GDM1 (cell line): ENCODE measurements at places on chromosomes 6 and 20.

- no peak for DNase-seq
Observed at GRCh38 chr6:117267766-117268534, 2.6 kb downstream of the VGLL2 start.

- no peak for DNase-seq
Observed at GRCh38 chr6:64266351-64266821, 630.8 kb downstream of the PHF3 start.

- no peak for DNase-seq
Observed at GRCh38 chr20:30175681-30176080, 1081.8 kb upstream of the DEFB115 start.

DNA sequence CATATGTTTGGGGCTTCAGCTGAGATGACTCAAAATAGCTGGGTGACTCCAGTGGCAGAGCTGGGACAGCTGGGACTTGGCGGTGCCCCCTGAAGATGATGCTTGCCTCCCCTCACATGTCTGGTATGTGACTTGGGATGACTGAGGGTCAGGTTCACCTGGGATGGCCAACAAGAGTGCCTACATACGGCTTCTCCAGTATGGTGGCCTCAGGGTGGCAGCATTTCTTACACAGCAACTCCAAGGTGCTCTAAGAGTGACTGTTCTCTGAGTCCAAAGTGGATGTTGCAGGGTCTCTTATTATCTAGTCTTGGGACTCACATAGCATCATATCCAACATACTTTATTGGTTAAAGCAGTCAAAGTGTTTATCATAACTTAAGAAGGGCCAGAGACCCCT, 87.8 kb upstream of the CENPW start:
- no peak for DNase-seq

- no peak for DNase-seq
Observed at GRCh38 chr6:56802584-56802983, 152.3 kb upstream of the BEND6 start.

DNA sequence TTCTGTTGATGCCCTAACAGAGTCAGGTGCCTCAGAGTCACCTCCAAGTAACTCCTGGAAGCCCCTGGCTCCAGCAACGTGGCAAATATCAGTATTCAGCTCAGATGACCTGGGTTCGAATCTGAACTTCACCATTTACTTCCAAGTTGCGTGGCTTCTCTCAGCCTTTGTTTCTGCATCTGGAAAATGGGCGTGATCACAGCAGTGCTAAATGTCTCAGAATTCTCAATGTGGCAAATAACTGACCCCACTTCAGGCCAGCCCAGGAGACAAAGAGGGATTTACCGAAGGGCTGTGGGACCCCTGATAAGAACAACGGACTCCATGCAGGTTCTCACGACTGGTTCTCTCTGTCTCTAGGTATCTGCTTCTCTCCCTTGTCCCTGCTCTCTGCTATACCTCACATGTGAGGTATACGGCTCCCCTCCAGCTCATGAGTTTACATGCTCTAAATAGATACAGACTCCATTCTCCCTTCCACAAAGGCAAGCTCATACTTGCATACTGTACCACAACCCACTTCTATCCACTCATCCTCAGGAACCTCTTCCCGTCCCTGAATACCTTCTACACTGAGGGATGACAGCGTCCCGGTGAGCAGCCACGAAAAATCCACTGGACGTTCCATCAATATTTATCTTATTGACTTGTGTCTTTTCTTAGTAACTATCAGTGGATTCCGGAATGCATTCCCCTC, 84.1 kb downstream of the SNX5 start:
- no peak for DNase-seq

DNA sequence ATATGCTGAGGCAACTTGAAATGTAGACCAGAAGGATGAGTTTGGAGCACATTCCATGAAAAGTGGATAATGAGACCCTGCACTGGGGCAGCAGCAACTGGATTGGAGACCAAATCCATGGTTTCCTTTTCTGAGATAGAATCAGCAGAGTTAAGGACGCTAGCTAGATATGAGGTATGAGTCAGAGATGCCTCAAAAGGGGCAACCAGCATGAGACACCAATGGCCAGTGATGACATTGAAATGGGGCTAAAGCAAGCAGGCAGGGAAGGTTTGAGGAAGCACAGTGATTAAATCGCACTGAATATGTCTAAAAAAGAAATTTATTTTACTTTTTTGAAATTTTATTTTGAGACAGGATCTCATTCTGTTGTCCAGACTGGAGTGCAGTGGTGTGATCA, 802.4 kb downstream of the TFAP2A start:
- DNase-seq: no peak

DNA sequence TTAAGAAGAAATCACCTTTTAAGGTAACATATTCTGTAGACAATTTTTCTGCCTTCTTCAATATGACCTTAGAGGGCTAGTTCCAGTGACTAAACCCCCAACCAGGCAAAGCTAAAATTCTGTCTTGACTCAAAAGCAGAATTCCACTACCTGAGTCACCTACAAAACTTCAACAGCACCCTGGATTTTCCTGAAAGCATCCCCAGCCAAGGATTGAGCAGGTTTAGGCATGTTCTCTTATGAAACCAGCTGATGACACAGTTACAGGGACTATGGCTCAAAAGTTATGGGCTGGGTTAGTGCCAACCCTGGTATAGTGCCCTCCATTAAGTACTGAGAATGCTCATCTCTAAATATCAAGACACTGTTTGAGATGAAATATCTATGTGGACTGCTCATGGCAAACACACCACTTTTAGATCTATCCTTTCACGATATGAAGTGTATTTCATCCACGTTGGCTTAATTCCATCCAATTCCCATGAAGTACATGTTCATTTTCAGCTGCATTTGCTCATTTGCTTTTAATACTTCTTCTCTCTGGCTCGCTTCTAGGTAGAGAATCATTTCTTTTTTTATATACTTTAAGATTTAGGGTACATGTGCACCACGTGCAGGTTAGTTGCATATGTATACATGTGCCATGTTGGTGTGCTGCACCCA, 53.6 kb upstream of the TNFAIP3 start:
- no peak for DNase-seq

GRCh38 chr20:46078954-46079353, 10.8 kb downstream of the NCOA5 start:
- no peak for DNase-seq

GRCh38 chr6:40754461-40755045, 167.4 kb upstream of the LRFN2 start:
- no peak for DNase-seq

GRCh38 chr20:62596486-62596885, 45.8 kb upstream of the SLCO4A1 start:
- no peak for DNase-seq

DNA sequence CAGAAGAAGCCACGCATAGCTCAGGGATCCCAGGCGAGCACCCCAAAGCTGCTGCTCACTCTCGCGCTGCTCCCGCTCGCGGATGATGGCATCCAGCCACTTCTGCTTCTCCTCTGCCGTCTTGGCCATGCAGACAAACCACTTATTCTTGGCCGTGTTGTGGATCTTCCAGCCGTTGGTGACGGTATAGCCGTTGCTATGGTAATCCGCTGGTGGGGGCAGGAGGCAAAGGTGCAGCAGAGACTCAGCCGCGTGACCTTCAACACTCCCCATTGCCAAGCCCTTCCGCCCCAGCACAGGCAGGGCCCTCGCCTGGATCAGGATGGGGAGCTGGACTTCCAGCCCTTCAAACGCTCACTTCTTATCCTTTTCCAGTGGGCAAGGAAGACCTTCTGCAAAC, 136.9 kb downstream of the PREX1 start:
- no peak for DNase-seq

- DNase-seq: no peak
Observed at GRCh38 chr6:4582506-4583417, 193.4 kb upstream of the CDYL start.

GRCh38 chr6:147733686-147734085, 225.2 kb downstream of the SAMD5 start:
- no peak for DNase-seq

GRCh38 chr6:22657352-22657980, 88.1 kb downstream of the HDGFL1 start:
- DNase-seq: no peak

DNA sequence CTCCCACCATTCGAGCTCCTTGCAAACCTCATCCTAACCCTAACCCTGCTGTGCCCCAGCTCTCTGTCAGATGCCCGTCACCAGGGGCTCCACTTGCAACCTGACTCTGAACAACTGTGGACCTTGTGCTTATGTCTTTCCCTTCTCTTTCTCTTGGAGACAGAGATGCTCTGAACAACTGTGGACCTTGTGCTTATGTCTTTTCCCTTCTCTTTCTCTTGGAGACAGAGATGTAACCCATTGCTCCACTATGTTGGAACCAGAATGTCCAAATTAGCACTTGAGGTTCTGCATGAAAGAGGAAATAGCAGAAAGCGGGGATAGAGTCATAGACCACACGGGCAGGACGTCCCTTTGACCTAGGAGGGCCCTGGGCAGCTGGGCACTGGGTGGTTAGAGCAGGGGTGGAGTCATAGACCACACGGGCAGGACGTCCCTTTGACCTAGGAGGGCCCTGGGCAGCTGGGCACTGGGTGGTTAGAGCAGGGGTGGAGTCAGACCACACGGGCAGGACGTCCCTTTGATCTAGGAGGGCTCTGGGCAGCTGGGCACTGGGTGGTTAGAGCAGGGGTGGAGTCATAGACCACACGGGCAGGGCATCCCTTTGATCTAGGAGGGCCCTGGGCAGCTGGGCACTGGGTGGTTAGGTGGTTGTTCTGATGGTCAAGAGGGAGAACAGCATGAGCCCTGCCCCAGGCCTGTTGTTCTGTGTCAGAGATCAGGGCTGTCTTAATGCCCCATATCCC, 22.2 kb downstream of the PCMTD2 start:
- no peak for DNase-seq

- DNase-seq: no peak
Observed at GRCh38 chr20:5548902-5549599, 201.2 kb upstream of the SHLD1 start.

DNA sequence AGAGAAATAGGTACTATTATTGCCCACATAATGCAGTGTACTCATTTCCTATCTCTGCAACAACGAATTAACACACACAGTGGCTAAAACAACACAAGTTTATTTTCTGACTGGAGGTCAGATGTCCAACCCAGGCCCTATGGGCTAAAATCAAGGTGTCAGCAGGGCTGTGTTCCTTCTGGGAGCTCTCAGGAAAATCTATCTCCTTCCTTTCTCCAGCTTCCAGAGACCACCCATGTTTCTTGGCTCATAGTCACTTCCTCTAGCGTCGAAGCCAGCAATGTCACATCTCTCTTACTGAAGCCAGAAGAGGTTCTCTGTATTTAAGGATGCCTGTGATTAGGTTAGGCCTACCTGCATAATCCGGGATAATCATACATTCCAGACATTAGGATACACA, 60.9 kb upstream of the TOP1 start:
- no peak for DNase-seq

GRCh38 chr6:105250533-105250932, 70.7 kb upstream of the POPDC3 start:
- DNase-seq: no peak

DNA sequence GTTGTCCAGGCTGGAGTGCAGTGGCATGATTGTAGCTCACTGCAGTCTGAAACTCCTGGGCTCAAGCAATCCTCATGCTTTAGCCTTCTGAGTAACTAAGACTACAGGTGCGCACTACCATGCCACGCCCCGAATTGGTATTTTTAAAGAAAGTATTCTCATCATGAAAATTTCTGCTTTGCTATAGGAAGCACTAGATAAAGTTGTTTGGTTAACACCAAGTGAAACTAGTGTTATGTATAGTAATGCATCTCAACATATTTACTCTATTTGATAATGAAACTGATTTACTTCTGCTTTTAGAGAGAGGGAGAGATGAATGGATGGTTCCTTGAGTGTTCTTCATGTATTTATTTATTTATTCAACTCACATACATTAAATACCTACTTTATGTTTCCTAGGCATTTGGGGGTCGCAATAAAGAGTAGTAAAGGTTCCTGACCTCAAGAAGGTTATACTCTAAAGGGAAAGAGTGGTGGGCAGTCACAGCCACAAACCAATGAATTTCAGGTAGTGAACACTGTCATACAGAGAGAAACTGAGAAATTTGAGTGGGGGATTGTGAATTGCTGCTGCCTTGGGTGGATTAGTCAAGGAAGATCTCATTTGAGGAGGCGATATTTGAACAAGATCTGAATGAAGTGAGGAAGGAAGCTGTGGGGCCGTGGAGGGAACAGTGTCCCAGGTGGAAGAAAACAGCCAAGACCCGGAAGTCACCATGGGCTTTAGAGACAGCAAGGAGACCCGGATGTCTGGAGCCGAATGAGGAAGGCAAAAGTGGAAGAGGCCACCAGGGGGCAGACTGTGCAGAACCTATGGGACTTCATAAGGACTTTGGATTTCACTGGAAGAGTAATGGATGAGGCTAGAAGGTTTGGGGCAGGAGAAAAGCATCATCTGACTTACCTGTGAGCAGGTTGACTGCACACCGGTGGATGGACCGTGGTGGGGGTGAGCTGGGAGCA, 185.6 kb downstream of the TSHZ2 start:
- peak; percentile 33 for DNase-seq

- no peak for DNase-seq
Observed at GRCh38 chr20:856361-856775, 22.9 kb downstream of the FAM110A start.

DNA sequence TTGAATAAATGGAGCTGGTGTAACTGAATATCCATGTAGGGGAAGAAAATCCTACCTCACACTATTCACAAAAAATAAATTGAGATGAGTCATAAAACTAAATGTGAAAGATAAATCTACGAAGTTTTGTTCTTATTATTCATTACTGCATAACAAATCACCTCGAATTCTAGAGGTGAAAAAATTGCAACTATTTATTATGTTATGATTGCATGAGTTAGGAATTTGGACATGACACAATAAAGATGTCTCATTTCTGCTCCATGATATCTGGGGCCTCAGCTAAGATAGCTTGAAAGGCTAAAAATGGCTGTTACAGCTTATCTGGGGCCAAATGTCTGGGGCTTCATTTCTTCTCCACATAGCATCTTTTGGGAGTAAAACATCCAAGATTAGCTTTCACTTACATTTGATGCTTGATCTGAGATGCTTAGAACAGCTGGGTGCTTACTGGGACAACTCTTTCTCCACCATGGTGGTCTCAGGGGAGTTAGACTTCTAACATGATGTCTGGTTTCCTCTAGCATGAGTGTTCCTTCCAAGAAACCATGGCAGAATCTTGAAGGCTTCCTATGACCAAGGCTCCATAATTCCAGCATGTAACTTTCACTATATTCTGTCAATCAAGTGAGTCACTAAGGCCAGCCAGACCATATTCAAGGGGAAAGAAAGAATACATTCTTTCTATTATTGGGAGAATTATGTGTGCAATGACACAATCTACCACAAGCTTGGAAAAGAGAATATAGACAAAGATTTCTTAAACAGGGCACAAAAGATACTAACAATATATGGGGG, 30.1 kb downstream of the OR2B6 start:
- DNase-seq: no peak
